ENCODE measurements at places on chromosomes 16 and 17.

GRCh38 chr17:77564278-77564920 is 394.1 kb upstream of the TNRC6C start:
- no peak for DNase-seq

DNA sequence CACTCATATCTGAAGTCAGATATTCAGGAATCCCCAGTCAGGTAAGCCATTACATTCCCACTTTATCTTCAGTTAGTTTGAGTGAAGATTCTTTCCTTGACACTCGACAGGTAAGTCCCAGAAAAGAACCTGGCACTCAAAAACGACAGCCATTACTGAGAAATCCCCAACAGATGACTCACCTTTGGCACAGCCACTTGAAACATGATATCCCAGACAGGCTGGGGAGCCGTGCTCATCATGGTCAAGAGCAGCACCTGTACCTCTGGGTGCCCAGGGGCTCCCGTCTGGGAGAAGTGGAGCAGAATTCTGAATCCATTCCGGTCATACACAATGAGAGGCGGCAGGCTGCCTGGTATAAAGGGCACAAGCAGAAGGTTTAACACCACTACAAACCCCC is 16.8 kb upstream of the COG7 start:
- no peak for DNase-seq

- DNase-seq, result peak; percentile 95
Measured at GRCh38 chr17:2990396-2990795, 73.0 kb downstream of the OR1D5 start.

DNA sequence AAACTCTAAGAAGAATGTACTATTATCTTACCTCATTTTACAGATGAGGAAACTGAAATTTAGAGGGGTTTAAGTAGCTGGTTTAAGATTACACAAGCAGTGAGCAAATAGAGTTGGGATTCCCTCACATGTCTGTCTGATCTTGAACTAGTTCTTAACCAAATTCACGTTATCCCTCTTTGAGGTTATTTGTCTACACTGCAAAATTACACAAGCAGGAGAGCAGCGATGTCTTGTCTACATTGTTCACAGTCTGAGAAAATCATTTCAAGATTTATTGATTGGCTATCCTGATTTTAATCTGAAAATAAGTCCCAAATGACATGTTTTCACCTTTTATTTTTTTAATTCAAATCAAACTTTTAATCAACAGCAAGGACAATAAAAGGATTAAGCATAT is 56.9 kb downstream of the SOX9 start:
- DNase-seq, result no peak

GRCh38 chr17:7563115-7563869 is 1.6 kb downstream of the SENP3 start:
- no peak for DNase-seq

DNA sequence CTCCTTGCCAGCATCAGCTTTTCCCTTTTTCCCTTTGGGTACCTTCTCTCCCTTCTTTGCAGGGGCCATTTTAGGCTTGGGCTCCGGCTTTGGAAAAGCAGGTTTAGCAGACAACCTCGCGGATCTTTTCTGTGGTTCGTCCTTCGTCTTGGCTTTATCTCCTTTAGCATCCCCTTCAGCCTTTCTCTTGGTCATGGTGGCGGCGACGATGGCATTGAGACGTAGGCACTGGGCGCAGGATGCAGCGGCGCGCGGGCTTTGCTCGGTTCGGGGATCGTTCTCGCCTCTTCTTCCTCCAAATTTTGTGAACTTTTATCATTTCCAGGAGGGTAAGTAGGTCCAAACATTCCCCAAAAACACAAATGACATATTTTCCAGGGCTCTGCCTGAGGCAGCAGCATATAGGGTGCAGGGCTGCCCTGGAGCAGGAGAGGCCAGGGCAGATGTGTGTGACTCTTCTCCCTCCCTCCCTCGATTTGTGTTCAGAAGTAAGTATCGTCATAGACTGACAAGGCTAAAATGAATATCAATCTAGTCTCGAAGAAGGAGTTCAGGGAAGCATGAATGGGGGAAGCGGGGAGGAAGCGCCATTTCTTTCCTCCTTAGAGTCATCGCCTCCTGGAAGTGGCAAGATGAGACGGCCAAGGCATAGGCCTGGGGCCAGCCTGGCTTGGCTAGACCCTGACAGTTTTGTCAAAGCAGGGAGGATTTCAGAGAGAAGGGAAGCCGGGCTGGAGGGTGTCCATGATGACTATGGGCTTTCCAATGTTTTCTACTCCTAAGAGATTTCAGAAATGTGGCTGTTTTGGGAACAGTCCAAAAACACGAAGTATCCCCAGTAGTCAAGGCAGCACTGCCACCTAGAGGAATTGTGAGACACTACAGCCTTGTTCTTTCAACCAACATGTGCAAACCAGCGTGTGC is 13.2 kb downstream of the CHCT1 start:
- DNase-seq, result peak; percentile 89

DNA sequence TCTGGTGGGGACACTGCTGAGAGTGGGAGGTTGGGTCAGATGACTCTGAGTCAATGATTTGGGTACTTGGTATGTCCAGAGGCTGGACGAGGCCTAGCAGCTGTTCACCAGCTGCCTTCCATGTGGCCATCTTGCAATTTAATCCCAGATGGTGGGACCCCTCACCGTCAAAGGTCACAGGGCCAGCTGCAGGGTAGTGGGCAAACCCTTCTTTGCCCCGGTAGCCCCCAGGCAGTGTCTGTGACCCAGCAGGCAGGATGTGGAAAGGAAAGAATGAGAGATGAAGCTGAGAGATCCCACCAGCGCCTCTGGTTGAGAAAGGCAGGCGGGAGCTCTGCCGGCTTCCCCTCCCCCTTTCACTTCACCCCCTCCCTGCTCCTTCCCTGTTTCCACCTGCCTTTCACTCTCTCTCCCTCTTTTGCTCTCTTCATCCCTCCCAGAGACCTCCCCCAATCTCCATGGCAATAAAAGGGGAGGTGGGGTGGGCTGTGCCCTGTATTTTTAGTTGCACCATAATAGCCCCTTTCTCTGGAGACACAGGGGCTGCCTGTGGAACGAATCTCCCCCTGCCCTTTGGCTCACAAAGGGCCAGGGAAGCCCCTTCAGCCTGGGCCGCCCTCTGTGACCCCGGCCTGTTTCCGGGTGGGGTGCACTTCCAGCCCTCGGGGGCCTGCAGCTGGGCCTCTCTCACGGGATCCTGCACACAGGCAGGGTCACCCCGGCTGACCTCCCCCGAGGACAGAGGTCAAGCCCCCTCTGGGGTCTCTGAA is 20.2 kb downstream of the CDK5RAP3 start:
- DNase-seq, result peak; percentile 42

DNA sequence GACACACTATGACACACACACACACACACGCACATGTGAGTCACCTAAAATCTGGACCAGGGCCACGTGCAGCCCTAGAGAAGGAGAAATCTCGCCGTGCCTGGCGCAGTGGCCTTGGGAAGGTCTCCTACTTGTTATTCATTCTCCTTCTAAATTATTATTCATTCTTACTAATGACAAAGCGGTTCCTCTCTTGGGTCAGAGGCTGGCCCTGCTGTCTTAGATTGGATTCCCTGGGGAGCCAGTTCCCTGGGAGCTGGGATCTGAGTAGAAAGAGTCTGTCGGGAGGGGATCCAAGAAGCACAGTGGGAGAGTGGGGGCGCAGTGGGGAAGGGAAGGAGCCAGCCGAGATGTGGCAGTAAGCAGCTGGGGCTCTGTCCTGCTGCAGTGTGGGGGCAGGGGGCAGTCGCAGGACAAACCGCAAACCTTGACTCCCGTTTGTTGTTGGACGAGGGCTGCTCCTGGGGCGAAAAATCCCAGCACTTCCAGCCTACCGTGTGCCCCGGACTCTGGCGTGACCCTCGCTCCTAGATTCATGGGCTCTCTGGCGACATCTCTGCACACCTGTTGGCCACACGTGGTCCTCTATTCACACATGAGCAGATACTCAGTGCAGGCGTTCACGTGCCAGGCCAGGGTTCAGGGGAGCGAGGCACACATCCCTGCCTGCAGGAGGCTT is 18.7 kb upstream of the JPH3 start:
- DNase-seq, result no peak

Data from suppressor macrophage (primary cell).